NCI-H1436 treated with DMSO at 0.1 percent for 48 hours (cell line): ENCODE measurements at places on chromosomes 13 and 19.
A peak's percentile ranks its signal among the peaks of the same experiment; 100 is the strongest.

DNA sequence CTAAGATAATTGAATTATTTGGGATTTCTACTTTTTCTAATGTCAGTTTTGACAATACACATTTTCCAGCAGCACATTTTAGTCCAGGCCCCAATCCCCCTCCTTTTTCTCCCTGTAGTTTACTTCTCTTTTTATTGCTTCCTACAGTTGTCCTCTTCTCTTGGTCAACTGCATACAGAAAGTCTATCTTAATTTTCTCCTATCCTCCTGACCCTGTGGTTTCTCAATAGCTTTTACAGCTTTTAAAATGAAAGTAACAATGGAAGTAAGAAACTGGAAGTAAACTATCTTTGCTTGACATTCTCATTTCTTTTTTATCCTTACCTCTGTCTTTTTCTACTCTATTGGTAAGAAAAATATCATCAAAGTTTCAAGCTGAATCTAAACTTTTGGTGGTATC lies 106.5 kb upstream of the OXGR1 start:
- DNase-seq = no peak

DNA sequence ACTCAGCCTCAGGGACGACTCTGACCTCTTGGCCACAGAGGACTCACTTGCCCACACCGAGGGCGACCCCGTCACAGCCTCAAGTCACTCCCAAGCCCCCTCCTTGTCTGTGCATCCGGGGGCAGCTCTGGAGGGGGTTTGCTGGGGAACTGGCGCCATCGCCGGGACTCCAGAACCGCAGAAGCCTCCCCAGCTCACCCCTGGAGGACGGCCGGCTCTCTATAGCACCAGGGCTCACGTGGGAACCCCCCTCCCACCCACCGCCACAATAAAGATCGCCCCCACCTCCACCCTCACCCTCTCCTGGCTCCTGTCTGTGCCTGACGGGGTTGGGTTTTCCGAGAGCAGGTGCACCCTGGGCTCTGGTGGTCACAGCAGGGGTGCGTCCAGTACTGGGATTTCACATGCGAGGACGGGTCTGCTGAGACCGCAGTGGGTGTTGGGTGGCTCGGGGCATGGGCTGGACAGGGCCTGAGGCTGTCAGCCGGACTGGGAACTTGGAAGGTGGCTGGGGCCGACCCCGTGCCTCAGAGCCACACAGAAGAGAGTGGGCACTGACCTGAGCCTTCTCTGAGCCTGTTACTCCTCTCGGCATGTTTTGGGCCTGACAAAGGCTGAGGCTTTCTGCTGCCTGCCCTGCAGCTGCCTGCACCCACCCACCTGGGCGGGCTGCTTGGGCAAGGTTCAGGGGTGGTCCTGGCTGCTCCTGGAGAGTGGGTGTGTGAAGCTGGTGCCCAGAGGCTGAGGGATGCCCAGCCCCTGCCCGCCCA lies 6.3 kb upstream of the HCN2 start:
- no peak for DNase-seq

- DNase-seq = no peak
Observed at GRCh38 chr13:64640002-64640401, 2590.1 kb downstream of the PCDH9 start.

DNA sequence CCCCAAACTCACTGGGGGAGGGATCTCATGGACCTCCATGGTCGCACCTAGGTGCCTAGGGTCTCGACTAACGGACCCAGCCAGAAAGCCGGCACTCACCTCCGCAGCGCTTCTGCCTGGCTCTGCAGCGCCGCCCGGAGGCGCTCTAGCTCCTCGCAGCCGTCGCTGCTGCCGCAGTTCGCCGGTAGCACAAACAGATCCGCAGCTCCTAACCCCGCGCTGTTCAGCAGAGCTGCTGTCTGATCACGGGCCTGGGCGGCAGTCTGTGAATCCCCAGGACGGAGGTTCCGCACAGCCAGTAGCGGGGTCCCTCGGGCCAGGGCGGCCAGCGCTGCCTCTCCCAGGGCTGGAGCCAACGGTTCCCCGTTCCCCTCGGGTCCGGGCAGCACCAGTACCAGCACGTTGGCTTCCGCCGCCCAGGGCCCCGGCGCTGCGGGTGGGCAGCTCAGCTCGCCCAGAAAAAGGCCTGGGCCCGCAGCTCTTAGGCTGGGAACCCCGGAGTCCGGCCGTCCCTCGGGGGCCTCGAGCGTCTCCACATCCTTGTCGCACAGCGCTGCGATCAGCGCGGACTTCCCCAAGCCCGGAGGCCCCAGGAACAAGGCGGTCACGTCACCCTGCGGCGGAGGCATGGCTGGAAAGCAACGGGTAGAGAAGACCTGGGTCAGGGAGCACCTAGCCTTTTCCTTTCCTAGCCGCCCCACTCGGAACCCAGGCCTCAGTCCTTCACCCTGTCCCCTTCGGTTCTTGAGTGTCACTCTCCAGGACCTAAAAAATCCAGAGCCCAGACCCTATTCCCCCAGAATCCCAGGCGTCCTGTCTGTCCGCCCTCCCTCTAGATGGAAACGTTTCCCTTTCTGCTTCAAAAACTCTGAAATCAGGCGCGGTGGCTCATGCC lies 977 bp downstream of the IRGQ start:
- DNase-seq = peak; percentile 3

- no peak for DNase-seq
Observed at GRCh38 chr19:50725218-50725910, 2.2 kb downstream of the CLEC11A start.

GRCh38 chr19:3075605-3076431 lies 13.5 kb upstream of the TLE5 start:
- DNase-seq = no peak

DNA sequence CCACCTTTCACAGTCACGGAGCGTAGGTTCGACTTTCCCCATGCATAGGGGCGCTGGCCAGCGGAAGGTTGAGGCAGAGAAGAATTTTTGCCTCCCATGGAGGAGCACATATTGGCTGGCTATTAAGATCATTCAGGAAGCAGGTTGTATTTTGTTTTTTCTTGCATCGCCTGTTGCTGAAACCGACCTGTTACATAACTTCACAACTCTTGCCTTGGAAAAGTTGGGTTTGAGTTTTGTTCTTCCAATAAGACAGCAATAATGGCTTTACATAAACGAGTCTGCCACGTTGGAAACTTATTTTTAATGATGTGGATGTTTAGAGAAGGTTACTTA lies 1.4 kb downstream of the UPF1 start:
- DNase-seq = no peak

DNA sequence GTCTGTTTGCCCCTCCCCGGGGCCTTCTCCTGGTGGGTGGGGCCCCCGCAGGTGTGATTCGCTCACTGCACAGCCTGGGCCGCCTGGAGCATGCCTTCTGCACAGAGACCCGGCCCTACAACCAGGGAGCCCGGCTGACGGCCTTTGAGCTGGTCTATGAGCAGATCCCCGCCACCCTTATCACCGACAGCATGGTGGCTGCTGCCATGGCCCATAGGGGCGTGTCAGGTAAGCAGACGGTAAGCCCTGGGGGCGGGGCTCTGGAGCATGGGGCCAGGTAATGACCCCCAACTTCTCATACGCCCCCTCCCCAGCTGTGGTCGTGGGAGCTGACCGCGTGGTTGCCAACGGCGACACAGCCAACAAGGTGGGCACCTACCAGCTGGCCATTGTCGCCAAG lies 4.2 kb downstream of the MRI1 start:
- no peak for DNase-seq

DNA sequence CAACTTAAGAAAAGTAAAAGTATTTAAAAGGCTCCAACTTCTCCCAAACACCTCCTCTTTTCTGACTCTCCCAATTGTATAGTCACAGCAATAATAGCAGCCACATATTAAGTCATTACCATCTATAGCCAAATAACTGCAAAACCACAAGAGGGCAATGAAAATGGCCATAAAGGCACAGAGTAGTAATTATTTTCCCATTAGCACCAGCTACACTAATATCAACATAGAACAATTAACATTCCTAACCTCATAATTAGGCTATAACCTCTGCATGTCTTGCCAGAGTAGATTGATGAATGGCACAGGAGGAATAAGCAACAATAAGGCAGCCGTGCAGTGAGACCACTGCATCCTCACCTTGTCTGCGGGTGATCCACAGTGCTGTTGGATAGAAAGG lies 226.4 kb upstream of the SERP2 start:
- no peak for DNase-seq

- DNase-seq = no peak
Observed at GRCh38 chr19:52626915-52627314, 11.2 kb downstream of the ZNF83 start.

GRCh38 chr13:28794396-28794795 lies 25.7 kb upstream of the MTUS2 start:
- no peak for DNase-seq
